GDM1 (cell line): ENCODE measurements at places on chromosomes 3 and 15.

DNA sequence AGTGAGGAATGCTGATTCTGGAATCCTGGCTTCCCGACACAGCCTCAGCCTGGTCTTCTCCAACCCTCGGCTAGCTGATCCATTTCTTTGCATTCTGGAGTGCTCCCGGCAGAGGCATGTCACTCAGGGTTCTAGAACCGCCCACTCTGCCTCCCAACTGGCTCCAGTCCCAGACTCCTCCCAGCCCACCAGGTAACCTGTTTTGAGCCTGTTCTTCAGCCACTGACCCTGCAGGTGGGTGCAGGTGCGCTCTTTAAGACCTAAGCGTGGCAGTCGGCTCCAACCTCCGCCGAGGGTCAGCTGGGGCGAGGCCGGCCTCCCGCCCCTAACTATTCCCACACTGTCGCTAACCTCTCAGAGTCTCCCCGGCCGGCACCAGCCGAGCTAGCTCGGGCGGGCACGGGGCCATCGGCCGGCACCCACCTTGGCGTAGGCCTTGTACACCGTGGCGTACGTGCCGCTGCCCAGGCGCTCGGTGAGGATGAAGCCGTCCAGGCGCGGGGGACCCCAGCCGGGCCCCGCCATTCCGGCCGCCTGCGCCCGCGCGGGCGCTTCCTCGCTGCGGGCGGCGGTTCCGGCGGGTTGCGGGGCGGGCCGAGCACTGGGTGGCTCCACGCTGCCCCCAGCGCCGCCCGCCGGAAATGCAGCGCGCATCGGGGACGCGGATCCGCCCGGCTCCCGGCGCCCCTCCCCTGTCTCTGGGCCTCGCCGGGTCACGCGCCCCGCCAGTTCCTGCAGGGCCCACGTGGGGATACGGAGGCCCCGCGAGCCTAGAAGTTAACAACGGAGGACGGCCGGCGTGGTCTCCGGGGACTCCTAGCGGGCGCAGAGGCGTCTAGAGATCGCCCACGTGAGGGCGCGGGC lies at the start of gene ULK3:
ULK3 (minus strand) TSS at position 576 of the 864 bp plus-strand sequence; CDS start at position 525, 51 bp downstream.
- DNase-seq, result peak; percentile 89

DNA sequence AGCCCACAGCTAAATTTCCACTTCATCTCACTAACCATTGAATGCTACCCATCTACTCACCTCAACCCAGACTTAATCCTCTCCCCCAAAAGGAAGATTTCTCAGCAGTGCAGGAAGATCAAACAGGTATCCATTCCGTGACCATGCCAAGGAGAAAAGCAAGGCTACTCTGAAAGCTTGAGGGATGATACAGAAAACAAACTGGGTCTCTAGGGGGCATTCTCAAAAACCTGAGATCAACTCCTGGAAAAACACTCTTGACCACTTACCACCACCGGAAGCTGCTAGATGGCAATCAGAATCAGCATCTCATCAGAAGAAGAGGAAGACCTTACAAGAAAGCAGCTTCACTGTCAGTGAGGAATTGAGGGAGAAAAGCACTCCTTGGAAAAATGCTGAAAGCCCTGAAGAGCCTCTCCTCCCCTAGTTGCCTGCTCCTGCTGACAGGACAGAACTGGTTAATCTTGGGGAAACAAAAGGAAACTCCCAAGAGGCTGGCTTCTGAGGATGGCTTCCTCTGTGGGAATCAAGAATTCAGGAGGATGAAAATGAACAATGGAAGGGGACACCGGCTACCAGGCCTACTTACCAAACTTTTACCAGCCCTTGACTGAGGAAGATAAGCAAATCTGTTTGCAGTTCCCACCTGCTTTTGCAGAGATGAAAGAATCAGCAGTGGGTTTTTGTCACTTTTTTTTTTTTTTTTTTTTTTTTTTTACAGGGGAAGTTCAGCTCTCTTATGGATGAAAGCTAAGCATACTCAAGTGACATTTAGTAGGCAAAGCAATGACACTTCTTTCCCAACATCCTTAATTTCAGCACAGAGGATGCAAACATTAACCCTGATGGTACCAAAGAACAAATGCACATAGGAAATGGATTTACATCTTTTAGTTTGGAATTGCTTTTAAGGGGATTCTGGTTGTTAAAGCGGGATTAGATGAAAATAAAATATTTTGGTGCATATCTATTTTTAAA lies at the start of gene ATP8B4:
ATP8B4 (minus strand) TSS at position 171 of the 978 bp plus-strand sequence. CDS start 12,267 bp downstream, outside the sequence.
- DNase-seq, result peak; percentile 44

DNA sequence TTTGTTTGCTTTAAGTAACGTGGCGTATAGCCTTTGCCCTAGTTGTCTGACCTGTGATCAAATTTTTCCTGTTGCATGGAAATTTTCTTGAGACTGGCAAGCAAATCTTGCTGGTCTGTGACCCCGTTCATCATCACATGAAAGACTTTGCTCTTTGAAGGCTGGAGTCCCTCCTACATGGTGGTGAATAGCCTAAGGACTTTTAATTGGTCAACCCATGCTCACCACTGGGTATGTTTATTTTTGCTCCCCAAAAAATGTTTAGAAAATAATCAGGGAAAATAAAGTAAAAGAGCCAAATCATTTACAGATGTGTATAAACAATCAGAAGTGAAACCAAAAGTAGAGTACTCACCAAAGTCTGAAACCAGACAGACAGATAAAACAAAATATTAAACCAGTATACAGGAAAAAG lies 1075.3 kb upstream of the ALCAM start:
- DNase-seq, result no peak

- no peak for DNase-seq
Observed at GRCh38 chr3:58567251-58567515, 10.0 kb downstream of the FAM107A start.

DNA sequence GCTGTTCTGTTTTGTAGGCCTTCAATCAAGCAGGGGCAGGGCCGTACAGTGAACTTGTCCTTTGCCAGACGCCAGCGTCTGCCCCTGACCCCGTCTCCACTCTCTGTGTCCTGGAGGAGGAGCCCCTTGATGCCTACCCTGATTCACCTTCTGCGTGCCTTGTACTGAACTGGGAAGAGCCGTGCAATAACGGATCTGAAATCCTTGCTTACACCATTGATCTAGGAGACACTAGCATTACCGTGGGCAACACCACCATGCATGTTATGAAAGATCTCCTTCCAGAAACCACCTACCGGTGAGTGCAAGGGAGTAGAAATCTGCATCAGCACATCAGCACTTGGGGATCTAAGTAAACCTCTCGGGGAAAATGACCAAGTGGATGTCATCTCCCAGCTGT lies 95.5 kb downstream of the GHSR start:
- no peak for DNase-seq

DNA sequence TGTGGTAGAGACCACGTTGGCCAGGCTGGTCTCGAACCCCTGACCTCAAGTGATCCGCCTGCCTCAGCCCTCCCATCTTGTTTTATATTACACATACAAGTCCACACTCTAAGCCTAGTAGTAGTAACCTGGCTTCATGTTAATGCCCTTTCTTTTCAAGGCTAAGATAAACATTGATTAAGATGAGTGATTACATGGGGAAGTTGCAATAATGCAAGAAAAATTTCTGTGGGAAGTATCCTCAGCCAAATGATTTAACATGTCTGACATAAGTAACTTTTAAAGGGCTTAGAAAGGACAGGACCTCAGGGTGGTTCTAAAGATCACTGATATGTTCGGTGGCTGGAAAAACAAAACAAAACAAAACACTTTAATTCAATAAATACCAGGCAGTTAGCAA lies 72.1 kb downstream of the SFMBT1 start:
- DNase-seq, result no peak

- DNase-seq, result no peak
Observed at GRCh38 chr15:63809452-63809851, 24.3 kb downstream of the HERC1 start.

GRCh38 chr3:74000725-74001124 lies 376.0 kb upstream of the PDZRN3 start:
- no peak for DNase-seq

DNA sequence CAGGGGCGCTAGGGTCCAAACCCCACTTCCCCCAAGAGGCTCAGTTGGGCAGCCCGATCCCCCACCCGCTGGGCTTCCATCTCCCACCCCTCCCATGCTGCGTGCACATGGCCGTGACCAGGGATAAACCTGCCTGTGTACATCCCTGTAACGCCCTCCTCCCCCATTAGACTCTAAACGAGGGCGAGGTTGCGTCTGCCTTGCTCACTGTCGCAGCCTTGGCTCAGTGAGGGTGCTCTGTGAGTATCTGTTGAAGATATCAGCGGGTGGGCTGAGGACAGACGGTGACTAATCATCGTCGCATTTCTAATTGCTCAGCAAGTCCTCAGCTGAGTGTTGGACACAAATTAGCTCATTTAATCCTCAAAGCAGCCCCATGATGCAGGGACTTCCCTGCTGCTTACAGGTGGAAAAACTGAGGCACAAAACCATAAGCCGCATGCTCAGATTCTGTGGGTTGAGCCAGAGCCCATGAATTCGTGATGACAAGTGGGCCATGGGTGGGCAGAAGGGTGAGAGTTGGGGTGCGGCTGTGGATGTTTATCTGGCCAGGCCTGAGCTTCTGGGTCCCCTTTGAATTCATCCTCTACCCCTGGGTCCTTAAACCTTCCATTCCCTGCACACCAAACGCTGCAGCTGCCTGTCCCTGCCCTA lies 26.0 kb downstream of the FBLN2 start:
- no peak for DNase-seq

- DNase-seq, result no peak
Observed at GRCh38 chr3:113214917-113215595, 3.7 kb downstream of the BOC start.

- no peak for DNase-seq
Observed at GRCh38 chr3:14236902-14237301, 58.3 kb downstream of the LSM3 start.

DNA sequence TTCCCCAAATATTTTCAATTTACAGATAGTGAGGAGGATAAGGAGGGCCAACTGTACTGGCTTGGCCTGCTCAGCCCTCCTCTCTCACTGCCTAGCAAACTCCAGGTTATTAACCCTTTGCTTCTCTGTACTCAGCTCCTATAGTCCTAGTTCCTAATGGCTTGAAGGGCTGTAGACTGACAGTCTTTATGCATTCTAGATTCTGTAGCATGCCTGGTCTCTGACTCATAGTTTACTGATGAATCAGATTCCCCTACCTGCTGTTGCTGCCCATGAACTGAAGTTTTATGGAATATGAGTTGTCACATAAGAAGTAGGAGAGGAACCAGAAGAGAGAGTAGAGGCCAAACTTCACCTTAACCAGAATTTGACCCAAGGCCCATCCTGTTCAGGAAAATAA lies 27.1 kb upstream of the MAP3K13 start:
- DNase-seq, result no peak

DNA sequence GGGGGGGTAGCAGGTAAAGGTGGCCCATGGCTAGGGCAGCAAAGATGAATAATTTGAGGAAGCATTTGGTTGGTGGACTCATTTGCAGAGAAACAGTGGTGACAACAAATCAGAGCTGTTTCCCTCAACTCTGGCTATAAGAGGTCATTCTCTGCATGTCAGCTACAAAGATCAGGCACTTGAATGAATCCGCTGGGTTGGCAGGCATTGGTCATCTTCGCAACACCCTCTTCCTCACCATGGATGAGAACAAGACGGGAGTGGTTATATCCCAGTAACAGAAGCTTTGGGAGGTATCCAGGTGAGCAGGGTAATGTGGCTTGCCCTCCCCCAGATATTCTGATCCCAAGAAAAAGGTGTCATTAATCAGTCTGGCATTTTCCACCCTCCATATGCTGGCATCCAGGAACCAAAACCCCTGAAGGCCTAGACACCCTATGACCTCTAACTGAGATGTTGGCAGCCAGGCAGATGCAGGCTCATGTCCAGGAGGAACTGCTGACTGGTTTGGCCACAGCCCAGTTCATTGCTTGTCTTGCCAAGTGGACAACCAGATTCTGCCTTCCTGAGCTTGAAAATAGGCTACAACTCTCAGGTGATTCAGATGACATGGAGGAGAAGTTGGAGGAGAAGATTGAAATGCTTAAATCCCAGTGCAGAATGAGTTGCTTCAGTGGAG lies 108.9 kb upstream of the TRIM42 start:
- DNase-seq, result no peak

- DNase-seq, result no peak
Observed at GRCh38 chr15:73922186-73923151, 3.8 kb upstream of the LOXL1 start.

- no peak for DNase-seq
Observed at GRCh38 chr15:39921274-39921638, 1.2 kb upstream of the GPR176 start.

DNA sequence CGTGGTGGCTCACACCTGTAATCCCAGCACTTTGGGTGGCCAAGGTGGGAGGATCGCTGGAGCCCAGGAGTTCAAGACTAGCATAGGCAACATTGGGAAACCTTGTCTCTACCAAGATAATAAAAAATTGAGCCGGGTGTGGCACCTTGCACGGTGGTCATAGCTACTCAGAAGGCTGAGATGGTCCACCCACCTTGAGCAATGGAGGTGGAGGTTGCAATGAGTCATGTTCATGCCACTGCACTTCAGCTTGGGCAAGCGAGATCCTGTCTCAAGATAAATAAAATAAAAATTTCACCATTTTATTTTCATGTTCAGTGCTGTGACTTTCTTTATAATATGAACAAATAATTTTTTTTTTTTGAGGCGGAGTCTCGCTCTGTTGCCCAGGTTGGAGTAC lies 12.5 kb downstream of the MAPK6 start:
- no peak for DNase-seq

- no peak for DNase-seq
Observed at GRCh38 chr15:80982205-80982604, 7.4 kb downstream of the MESD start.

DNA sequence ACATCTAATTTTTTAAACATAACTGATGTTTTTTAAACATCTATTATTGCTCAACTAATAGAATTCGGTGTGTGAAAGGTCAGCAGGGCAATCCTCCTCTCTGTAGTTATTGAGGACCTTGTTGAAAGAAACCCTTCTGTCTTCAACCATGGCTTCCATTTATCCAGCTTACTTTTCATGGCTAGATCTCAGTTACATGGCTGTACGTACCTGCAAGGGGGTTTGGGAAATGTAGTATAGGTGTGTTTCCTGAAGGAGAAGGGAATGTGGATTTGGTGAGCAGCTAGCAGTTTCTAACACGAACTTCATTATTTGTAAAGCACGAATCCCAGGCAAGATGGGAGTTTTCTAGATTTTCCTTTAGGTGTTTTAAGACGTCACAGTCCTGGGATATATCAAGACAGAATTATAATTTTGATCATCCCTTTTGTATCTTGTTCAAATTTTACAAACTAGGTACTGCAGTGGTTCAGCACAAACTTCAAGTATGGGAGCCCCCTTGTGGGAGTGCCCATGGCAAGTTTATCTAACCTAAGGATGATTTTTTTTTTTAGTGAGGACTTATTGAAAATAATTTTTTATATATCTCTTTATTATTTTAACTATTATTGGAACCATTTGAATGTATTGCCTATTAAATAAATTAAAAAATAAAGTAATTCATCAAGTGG lies 41.6 kb downstream of the FBXL2 start:
- no peak for DNase-seq

GRCh38 chr15:57305009-57305408 lies 71.3 kb upstream of the CGNL1 start:
- DNase-seq, result no peak

- DNase-seq, result no peak
Observed at GRCh38 chr15:75923756-75924155, 20.1 kb downstream of the FBXO22 start.

GRCh38 chr15:82653483-82654168 lies 6.5 kb upstream of the CPEB1 start:
- DNase-seq, result no peak

GRCh38 chr3:143601723-143602484 lies 246.4 kb downstream of the SLC9A9 start:
- DNase-seq, result no peak

GRCh38 chr15:76153241-76154197 lies 93.7 kb downstream of the TMEM266 start:
- no peak for DNase-seq

- no peak for DNase-seq
Observed at GRCh38 chr3:77917225-77917624, 877.3 kb downstream of the ROBO2 start.

GRCh38 chr15:82108489-82109078 lies 62.8 kb upstream of the MEX3B start:
- DNase-seq, result peak; percentile 70
